Stimulated activated CD4-positive, alpha-beta T cell treated with anti-CD3 and anti-CD28 coated beads, Interleukin-15, amount 100 ng/mL, for 48 hours (primary cell): ENCODE measurements at places on chromosomes 11 and 22.
A peak's percentile ranks its signal among the peaks of the same experiment; 100 is the strongest.

DNA sequence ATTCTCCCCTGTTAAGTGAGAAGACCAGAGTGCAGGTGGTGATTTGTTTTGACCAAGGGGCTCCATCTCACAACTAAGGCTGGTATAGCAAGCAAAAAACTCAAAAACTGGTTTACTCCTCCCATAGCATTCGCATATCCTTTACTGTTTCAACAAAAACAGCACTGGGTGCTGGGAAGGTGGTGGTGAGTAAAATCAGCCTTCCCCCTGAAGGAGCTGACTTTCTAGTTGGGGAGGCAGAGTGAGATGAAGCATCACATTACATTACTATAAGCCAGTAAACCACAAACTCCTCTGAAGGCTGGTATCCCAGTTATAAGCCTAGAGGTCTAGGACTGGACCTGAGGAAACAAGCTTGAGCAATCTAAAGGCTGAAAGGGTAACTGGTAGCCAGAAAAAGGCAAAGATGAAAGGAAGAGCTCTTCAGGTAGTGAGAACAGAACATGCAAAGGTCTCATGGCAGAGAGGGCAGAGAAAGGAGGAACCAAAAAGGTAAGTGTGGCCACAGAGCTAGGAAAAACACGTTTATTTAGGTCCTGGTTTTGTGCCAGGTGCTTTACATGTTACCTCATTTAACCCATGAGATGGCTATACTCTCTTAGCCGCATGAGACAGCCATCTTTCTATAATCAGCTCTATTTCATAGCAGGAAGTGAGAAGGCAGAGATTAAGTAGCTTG, 22.3 kb downstream of the TMEM123 start:
- DNase-seq: peak; percentile 13

GRCh38 chr11:10303558-10304363, 1.1 kb upstream of the ADM start:
- no peak for DNase-seq

- DNase-seq: no peak
These were observed 31.5 kb downstream of the C2CD3 start for GRCh38 chr11:74139151-74139918.

- DNase-seq: no peak
These were observed 1.2 kb downstream of the GUCD1 start for GRCh38 chr22:24553597-24554312.
